ENCODE measurements at places on chromosomes 13 and 19.

- peak; percentile 72 for DNase-seq
Observed at GRCh38 chr19:1025960-1026782, at the start of gene CNN2. CNN2 (plus strand) TSS chr19:1026608; CDS start chr19:1026662, 54 bp downstream.

GRCh38 chr13:28316129-28316528 lies 177.8 kb downstream of the PAN3 start:
- no peak for DNase-seq

GRCh38 chr19:41626278-41626677 lies 596 bp downstream of the CEACAM4 start:
- no peak for DNase-seq

DNA sequence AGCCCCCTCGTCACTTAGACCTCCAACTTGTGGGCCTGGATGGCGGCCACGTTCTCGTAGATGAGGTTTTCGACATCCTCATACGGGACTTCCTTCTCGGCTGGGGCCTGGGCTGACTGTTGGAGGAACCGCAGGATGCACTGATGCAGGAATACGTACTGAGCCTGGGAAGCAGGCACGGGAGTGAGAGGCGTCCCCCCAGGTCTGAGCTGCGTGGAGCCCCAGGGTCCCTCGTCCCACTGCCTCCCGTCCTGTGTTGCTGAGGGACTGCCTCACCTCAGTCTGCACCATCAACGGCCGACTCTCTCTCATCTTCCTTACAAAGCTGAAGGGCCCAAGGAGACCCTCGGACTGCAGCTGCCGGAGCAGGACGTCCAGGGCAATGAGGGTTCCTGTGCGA lies 1.7 kb upstream of the SYT5 start:
- no peak for DNase-seq

DNA sequence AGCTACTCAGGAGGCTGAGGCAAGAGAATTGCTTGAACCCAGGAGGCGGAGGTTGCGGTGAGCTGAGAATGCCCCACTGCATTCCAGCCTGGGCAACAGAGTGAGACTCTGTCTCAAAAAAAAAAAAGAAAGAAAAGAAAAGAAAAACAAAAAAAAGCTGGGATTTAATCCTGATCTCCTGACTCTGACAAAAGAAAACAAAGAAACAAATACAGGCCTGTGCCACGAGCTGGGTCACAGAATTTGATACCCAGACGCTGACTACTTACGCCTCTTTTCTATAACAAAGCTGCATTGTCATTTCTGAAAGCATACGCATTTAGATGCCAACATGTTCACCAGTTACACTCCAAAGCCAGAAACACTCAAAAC lies 18.2 kb upstream of the GTF2F2 start:
- DNase-seq: no peak

DNA sequence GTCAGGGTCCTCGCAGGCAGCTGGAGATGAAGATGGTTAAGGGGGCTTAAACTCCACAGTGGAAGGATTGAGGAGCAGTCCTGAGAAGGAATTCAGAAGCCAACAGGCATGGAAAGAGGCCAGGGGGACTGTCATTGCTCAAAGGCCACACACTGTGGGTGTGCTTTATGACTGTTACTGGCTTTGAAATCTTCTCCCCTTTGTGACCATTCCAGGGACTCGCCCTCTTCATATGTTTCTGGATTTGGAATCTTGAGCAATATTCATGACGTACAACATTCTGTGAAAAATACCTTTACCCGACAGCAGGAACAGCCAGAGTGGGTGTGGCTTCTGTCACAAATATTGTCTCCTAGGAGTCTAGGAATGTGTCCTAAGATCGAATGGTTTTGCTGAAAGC lies 16.6 kb downstream of the CEACAM7 start:
- no peak for DNase-seq

All from kidney capillary endothelial cell (primary cell).